ENCODE measurements at places on chromosomes 5 and 9.

DNA sequence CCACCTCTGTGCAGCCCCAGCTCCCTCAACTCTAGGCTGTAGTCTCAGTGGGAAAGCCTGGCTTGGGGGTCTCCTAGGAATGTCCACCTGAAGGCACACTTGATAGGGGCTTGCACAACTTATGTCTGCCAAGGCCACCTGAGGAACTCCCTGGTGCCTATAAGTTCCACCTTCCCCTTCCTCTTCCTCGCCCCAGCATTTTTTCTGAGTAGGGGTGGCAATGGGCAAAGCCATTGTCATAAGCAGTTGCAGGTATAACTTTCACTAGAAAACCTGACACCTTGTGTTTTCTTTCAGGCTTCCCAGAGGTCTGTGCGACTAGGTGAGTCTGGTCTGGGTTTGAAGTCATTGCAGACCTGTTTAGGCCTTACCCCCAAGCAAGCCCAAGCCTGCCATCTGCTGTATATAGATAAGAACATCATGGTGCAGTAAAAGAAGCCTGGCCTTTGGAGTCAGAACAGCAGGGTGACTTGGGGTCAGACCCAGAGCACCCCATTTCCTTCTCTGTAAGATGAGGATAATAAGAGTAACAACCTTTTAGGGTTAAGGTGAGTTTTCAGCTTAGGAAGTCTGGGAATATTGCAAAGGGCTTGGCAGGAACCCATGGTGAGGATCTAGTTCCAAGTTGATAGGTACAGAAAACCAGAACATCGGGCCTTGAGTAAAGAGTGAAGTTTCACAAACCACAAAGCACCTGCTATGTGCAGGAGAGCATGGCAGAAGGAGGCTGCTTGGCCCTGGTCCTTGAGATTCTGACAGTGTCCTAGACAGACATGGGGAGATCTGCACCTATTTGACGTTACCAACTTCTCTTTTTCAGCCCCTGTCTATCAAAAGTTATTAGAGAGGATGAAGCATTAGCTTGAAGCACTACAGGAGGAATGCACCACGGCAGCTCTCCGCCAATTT is 33.8 kb downstream of the TGFBI start:
- no peak for DNase-seq

DNA sequence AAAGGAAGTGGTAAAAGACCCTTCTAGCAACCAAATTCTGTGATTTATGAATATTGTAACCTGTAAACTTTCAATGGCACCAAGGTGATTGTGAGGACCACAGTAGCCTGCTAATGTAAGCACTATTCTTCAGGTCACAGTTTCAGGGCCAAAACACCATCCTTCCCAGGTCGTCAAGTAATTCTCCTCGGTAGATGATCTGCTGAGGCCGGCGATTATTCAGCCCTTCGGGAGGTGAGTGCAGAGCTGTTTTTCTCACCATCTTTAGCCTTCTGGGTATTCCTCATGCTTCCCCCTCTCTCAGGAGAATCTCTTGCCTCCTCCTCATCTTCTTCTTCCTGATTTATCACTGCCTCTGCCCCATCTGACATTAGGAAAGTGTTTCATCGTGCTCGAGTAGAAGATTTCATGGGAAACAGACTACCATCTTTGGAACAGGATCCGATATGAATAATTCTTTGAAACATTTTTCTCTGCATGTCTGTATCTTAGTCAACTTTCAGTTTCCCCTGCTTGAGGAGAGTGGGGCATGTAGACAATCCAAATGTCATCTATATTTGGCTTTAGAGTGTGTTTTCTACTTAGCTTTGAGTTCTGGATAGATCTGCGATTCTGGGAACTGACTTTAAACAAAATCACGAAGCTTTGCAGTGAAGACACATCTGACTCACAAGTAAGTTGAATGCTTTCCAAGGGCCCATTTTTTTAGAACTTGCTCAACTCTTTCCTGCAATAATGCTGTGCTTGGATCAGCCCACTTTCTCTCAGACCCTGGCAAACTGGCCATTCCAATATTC is 173.9 kb downstream of the AOPEP start:
- no peak for DNase-seq

DNA sequence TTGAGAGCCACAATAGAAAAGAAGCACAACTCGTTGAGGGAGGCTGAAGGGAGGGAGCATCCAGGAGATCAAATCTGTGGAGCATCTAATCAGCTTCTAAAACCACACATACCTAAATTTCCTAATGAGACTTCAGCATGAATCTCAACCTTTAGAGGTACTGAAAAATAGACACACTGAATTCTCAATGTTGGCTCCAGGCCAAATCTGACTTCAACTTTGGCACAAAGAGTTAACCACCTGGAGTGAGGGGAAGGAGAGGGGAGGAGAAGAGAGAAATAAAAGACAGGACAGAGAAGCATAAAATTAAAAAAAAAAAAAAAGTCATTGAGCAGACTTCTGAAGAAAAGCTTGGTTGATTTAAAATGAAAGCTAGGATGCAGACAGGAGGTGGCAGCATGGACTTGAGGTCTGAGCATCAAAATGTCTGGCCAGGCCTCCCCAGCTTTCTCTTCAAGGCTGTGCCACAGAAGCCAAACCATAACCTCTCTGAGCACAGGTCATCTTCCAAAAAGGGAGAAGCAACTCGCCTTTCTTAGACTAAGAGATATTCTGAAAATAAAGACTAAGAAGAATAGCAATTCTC is 205.6 kb downstream of the DENND1A start:
- DNase-seq, result peak; percentile 33

GRCh38 chr9:121200356-121200755 is 1.3 kb downstream of the RAB14 start:
- DNase-seq, result no peak

GRCh38 chr5:15255576-15255975 is 244.4 kb upstream of the FBXL7 start:
- DNase-seq, result no peak

GRCh38 chr5:95238560-95239325 is 46.2 kb downstream of the MCTP1 start:
- peak; percentile 41 for DNase-seq

DNA sequence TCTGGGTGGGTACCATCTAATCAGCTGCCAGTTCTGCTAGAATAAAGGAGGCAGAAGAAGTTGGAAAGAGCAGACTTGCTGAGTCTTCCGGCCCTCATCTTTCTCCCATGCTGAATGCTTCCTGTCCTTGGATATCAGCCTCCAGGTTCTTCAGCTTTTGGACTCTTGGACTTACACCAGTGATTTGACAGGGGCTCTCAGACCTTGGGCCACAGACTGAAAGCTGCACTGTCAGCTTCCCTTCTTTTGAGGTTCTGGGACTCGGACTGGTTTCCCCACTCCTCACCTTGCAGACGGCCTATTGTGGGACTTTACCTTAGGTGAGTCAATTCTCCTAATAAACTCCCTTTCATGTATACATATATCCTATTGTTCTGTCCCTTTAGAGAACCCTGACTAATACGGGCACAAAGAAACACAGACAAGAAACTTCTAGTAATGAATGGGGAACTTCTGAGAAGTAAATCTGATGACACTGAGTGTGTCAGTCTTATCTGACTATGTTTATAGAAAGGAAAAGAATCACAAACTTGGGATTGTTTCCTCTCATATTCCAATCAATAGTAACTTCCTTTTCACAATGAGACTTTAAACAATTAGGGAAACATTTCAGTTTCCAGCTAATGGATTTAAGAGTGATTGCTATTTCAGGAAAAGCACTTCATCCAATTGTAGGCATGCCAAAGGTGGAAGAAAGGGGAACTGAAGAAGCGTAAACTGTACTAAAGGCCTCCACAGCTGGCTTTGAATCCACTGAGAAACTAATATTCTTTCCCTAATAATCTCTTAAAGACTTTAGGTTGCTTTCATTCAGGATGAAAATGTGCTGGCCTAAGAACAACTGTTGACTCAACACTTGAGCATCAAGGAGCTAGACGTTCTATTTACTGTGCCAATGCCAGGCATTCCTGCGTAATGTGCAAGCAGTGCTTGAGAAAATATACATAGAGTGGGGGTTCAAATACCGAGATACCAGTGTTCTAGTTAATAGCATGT is 127.9 kb upstream of the PTGER4 start:
- no peak for DNase-seq

DNA sequence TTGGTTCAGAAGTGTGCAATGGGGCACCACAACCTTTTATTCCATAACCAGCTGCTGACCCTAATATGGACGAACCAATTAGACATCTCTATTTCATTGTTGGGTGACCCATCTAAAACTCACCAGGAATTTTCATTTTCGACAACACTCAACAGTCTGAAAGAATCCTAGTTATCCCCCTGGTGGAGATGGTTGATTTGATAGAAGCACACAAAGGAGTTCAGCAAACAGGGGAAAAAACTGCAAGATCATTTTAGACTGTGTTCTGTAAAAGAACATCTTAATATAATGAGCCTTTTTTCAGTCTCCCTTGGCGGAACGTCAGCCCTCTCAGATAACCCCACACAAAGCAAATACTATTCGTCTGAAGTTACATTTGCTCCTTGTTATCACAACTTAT is 367.4 kb downstream of the KIAA0825 start:
- peak; percentile 20 for DNase-seq

GRCh38 chr9:3478549-3478953 is 47.2 kb downstream of the RFX3 start:
- DNase-seq, result no peak

DNA sequence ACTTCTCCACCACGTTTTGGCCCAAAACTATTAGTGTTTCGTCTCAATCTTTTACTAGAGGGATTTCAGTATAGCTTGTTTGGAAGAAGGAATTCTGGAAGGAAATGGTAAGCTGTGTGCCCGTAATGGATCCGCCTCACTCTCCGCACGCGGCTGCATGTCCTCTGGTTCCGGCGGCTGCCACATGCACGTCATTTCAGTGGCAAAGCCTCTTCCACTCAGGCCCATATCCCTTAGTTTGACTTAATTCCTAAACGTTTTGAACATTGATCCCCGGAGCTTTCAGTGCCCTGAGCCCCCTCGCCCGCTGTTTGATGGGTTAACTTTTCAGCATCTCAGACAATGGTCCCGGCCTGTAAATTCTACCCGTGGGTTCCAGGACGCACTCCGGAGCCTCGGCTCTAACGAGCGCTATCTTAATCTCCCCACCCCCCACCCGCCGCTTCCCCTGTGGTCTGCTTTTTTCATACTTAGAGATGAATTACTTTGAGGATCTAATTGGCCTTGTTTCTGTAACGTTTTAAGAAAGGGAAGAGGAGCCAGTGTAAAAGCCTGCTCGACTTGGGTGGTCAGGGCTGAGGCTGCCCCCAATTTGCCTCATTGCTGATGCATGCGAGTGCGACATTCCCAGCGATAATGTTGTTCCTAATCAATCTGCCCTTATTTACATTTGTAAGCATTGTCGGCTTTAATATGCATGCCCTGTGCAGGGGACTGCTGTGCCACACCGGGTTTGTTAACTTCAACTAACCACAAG is 4.6 kb downstream of the PTCH1 start:
- peak; percentile 84 for DNase-seq

GRCh38 chr5:95424016-95424415 is 32.9 kb downstream of the FAM81B start:
- DNase-seq, result no peak

DNA sequence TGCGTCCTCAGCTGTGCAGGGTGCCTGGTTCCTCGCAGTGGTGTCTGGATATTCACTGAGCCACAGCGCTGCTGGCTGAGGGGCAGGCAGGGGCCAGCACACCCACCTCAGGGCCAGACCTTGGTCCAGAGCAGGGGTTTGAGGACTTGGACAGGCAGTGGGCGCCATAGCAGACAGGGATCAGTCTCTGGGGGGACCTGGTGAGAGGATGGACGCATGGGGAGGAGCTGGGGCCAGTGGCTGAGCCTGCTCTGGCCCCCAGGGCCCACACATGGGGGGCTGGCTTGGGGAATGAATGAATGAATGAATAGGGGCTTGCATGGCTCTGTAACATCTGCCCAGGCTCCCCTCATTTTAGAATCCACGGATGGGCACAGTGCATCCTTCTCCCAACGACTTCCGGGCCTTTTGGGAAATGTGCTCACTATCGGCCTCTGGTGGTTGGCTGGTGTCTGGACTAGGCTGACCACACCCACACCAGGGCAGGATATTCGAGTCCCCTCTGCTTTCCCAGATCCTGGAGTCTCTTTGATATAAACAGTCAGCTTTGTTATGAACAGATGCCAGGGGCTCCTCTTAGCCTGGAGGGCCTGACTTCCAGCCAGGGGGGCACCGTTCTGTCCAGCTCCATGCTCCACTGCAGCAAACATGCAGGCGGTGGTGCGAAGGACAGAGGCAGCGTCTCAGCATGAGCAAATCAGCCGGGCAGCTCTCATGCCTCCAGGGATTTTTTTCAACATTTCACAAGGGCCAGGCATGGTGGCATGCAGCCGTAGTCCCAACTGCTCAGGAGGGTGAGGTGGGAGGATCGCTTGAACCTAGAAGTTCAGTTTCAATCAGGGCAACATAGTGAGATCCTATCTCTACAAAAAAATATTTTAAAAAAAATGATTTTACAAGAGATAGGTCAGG is 62.6 kb downstream of the NEK6 start:
- peak; percentile 71 for DNase-seq
